RKO (cell line): ENCODE measurements at places on chromosomes 6 and 20.

DNA sequence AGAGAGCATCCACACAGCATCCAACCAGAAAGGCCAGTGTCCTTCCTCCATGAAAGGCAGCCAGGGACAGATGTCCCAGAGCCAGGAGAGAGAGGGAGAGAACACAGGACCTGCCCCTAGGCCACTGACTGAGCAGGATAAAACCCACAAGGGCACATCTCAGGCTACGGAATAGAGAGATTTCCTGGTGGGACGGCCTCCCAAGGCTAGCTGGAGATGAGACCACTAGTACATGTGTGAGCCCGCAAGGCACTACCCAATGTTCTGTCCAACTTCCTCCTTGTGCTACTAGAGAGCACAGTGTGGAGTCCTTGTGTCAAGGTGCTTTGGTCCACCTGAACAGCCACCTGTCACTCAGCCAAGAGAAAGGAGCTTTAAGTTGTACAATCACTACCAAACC is 44.2 kb downstream of the PLCG1 start:
- no peak for DNase-seq

GRCh38 chr6:118810420-118811027 is 83.4 kb upstream of the ASF1A start:
- DNase-seq: no peak

DNA sequence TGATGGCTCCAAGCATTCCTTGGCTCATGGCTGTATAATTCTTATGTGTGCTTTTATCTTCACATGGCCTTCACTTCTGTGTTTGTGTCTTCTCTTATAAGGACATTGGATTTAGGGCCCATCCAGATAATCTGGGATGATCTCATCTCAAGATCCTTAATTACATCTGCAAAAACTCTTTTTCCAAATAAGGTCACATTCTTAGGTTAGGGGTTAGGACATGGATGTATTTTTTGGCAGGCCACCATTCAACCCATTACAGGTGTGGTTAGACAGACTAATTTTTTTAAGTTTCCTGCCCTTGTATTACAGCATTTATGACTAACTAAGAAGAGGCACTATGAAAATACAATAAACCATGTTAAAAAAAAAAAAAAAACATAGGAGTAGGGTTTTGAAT is 254.0 kb downstream of the TPBG start:
- no peak for DNase-seq

DNA sequence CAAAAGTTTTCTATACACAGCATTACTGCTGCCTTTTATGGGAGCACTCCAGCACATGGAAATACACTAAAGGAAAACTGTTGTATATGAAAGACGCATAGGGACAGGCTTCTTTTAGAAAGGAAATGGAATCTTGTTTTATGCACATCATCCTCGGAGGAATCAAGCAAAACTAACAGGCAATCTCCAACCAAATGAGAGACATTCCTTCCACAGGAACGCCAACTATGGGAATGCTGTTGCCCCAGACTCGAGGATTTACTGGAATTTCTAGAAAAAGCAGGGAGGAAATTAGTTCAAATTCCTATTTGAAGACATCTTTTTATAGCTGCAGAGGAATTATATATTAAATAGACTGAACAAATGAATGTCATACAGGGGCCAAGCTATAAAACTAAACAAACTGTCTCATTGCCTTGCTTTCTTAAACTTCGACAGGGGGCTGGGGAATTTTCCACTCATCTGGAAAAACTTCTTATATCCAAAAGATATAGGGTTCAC is 52.2 kb downstream of the LYRM4 start:
- no peak for DNase-seq

GRCh38 chr20:59421089-59421488 is 120.7 kb downstream of the EDN3 start:
- DNase-seq: no peak

DNA sequence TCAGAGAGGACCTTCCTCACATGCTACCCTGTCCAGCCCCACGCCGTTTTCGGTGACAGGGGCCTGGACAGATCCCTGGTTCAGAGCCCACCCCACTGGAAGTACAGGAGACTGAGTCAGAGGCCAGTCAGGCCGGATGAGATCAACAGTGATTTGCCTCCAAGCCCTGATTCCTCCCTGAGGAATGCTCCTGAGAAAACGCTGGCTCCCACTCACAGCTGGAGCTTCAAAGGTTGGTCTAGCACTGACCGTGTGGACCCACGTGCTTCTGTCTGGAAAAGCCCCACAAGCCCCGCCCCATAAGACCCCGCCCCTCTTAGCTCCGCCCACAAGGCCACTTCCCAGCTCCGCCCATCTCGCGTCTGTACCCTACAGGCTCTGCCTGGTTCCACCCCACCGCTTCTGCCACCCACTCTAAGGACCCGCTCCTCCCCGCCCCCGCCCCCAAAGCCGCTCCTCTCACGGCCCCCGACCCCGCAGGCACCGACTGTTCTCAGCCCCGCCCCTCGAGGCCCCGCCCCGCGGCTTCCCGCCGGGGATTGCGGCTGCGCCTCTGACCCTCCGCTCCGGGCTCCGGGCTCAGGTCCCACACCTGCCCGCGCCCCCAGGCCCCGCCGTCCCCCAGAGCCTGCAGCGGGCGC is 64.9 kb upstream of the BHLHE23 start:
- DNase-seq: peak; percentile 93

- no peak for DNase-seq
Measured at GRCh38 chr20:23832775-23833513, 6.4 kb upstream of the CST2 start.

DNA sequence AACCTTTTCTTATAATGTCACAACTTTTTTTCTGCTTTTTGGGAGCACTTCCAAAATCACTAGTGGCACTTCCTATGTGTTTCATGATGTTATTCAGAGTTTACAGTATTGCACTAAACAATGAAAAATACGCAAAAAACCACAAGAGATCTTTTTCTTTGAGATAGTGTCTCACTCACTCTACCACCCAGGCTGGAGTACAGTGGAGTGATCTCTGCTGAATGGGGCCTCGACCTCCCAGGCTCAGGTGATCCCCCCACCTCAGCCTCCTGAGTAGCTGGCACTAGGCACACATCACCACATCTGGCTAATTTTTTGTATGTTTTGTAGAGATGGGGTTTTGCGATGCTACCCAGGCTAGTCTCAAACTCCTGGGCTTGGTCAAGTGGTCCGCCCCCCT is 158.7 kb downstream of the COL21A1 start:
- no peak for DNase-seq

GRCh38 chr6:124463271-124463670 is 499.0 kb upstream of the RNF217 start:
- no peak for DNase-seq

DNA sequence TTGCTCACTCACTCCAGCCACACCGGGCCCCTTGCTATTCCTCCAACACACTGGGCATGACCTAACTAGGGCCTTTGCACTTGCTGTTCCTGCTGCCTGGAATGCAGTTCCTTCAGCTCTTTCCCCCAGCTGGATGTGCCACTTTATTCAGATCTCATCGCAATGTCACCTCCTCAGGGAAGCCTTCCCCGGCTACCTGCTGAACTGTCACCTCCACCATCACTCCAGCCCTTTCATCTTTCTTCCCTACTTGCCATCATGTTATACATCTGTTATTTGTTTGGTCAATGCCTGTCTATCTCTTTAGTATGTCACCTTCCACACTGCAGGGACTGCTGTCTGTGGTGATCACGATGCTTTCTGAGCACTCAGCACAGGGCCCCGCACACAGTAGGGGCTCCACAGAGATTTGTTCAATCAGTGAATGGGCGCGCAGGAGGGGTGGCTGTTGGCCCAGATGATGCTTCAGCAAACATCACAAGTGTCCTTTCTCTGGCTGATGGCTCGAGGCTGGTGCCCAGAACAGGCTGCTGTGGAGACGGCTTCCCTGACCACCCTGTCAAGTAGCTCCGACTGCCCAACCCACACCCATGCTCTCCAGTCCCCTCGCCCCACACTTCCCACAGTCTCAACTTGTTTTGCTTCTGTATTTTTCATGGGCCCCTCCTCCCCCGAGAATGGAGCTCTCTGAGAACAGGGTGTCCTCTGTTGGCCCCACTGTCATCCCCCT is 31.8 kb downstream of the CEBPB start:
- DNase-seq: no peak

GRCh38 chr6:146543211-146543939 is at the start of gene RAB32:
TSS of gene RAB32 (plus strand) at chr6:146543833. CDS start at chr6:146543872, 39 bp downstream.
- no peak for DNase-seq

DNA sequence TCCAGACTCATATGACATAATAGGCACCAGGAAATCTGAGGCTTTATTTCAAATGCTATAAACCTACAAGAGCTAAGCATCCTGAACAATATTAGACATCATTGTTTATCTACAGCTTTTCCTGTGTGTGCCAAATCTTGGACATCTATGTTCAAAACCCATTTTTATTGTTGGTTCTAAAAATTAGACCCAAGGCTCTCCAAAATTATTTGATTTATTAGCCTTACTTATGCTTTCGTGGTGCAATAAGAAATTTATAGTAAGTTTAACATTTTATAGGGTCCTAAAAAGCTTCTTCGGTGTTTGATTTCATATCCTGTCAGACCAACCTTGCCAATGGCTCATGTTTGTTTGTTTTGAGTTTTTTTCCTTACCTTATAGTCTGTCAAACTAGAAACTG is 1014.5 kb upstream of the MANEA start:
- DNase-seq: no peak

DNA sequence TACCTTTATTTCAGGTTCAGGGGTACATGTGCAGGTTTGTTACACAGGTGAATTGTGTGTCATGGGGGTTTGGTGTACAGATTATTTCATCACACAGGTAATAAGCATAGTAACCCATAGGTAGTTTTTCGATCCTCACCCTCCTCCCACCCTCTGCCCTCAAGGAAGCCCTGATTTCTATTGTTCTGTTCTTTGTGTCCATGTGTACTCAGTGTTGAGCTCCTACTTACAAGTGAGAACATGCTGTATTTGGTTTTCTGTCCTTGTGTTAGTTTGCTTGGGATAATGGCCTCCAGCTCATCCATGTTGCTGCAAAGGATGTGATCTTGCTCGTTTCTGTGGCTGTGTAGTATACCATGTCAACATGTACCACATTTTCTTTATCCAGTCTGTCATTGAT is 66.0 kb downstream of the STK4 start:
- DNase-seq: no peak

DNA sequence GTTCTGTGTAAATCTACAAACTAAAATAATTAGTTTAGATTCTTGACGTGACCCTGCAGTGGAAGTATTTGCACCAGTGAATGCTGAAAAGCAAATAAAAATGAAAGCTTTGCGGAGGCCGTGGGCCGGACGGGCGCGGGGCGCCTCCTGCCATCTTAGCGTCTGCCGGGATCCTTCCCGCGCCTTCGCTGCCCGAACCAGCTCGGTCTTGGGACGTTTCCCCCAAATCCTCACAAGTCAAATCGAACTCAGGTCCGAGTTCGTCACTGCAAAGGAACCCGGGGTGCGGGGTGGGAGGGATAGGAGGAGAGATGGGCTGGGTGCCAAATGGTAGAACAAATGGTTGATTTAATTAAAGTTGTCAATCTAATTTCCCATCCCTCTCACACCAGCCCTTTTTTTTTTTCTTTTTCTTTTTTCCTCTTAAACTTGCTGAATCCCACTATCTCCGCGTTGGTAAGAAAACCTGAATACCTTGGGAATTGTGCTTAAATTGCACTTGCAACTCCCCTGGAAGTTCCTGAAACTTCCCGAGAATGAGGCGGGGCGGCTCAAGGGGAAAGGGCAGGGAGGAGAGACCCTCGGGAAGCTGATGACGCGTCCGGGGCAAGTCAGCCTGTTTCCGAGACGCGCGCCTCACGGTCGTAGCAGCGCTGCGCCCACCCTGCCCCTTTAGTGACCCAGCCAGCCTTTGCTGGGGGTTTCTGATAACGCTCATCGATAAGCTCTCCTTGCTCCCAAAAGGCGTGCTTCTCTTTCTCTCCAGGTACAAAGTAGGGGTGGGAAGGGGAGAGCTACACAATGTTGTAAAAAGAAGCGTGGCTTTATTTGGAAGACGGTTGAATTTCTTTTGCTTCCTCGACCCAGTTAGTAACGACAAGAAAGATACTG is 1.8 kb downstream of the GJA1 start:
- no peak for DNase-seq

GRCh38 chr6:150676344-150676743 is 76.7 kb downstream of the PLEKHG1 start:
- DNase-seq: no peak
